HCT116 (cell line): ENCODE measurements at places on chromosomes 3 and 15.

GRCh38 chr3:55893045-55893664 lies 406.0 kb upstream of the WNT5A start:
- H3K36me3 ChIP-seq = no peaks in the 10 kb centered on the region
- no peak overlapping the region for H3K27ac ChIP-seq
- DNase-seq = no peak
- no peaks in the 10 kb centered on the region for H3K27me3 ChIP-seq
- H3K4me1 ChIP-seq = no peaks in the 10 kb centered on the region

DNA sequence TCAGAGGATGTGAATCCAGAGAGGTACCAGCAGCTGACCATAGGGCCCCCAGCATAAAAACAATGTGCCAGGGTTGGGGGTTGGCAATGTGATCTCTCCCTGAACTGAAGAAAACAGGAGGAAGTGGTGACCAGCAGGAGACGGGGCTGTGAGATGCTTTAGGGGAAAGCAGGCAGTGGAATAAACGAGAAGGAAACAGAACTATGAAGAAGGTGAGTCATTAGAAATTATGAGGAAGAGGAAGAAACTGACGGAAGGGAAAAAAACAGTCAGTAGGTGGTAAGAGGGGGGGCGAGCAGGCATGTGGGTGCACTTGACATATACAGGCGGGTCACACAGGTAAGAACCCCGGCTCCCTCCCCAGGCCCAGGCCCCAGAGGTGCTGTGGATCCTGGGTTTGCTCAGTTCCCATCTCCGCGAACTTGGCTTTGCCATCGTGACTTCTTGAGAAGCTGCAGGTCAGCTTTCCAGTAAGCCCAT lies 42.2 kb upstream of the B3GNT5 start:
- H3K27ac ChIP-seq = no peak overlapping the region
- DNase-seq = no peak
- H3K36me3 ChIP-seq = no peaks in the 10 kb centered on the region
- peaks cover 12% of the 10 kb centered on the region; the same call in 1 of the 2 replicates for H3K4me1 ChIP-seq

DNA sequence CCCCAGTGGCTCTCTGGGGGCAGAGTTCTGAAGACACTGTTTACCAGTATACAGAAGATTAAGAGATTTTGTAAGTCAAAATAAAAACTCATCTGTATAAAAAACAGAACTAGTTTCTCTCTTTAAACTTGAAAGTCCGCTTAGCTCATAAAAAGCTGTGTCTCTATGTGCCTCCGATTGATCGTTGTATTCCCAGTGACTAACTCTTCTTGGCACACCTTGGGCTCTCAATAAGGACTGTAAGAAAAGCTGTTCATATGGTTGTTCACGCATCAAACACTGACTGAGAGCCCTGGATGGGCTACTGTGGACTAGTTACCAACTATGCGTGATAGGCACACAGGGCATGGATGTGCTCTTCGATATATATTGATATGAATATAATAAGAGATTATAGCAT lies 107.9 kb downstream of the P3H2 start:
- peak overlapping the region; percentile 50 for H3K4me3 ChIP-seq
- DNase-seq = peak; percentile 33
- peak overlapping the region; percentile 23; the same call in 1 of the 2 replicates for H3K27ac ChIP-seq
- no peaks in the 10 kb centered on the region for H3K36me3 ChIP-seq
- peaks cover 36% of the 10 kb centered on the region for H3K4me1 ChIP-seq
- no peaks in the 10 kb centered on the region; the same call in 1 of the 2 replicates for H3K27me3 ChIP-seq

DNA sequence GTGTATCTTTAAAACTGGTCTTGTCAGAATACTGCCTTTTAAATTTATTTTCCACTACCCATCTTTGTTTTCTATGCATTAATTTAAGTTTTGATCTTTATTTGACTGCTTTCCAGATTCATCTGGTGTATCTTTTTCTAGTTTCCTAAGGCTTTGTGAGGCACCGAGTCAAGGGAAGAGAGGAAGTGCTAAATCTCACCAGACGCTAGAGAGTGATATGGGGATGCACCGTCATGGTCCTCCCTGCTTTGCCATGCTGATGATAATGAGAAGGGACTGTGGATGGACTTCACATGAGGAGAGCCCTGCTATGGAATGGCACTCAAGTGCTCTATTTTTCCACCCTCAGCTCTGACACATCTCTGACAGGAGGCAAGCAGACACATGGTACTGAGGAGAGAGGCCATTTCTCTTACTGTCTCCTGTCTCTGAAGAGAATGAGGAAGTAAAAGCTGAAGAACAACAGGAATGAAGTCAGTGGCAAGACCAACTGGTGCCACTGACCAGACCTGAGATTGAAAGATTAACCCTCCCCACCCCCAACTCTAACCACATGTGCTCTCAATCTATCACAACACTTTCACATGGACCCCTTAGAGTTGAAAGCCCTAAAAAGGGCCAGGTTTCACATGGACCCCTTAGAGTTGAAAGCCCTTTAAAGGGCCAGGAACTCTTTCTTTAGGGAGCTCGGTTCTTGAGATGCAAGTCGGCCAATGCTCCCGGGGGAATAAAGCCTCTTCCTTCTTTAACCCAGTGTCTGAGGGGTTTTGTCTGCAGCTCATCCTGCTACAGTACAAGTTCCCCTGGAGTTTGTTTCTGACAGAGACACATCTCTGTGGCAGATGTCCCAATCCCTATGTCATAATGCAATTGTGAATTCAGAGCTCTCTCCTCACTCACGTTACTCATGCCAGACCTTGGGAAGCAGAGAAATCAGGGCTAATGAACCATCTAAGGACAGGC lies at the start of gene IQCF2:
Gene IQCF2, plus strand, starts transcription at position 913 of the 963 bp plus-strand sequence. CDS start 52 bp downstream, outside the sequence.
- H3K4me1 ChIP-seq = no peaks in the 10 kb centered on the region
- H3K4me3 ChIP-seq = no peak within 1 kb of the TSS
- no peaks in the 10 kb centered on the region for H3K27me3 ChIP-seq
- no peak for DNase-seq

GRCh38 chr3:9119331-9119730 lies 130.1 kb downstream of the SRGAP3 start:
- no peaks in the 10 kb centered on the region for H3K27me3 ChIP-seq
- no peaks in the 10 kb centered on the region for H3K4me1 ChIP-seq
- H3K36me3 ChIP-seq = no peaks in the 10 kb centered on the region

DNA sequence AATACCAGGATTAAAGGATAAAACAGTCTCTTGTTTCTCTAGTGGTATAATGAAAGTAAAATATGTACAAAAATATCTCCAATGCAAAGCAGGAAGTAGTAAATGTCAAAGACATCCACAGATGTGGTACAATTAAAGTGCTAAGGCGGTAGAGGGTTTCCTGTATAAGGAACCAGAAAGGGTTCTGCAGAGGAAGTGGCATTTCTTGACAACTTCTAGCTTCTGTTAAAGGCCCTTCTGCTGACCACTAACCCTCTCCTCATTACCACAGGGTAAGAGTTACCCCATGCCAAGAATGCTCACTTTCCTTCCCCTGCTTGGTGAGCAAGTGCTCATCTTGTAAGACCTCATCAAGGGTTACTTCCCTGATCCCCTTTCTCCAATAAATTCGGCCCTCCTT lies 883.6 kb upstream of the NR2F2 start:
- H3K27me3 ChIP-seq = no peaks in the 10 kb centered on the region
- no peaks in the 10 kb centered on the region for H3K36me3 ChIP-seq
- no peak for DNase-seq
- no peak overlapping the region for H3K27ac ChIP-seq
- H3K4me3 ChIP-seq = no peak overlapping the region

- H3K4me1 ChIP-seq = no peaks in the 10 kb centered on the region
- no peaks in the 10 kb centered on the region for H3K27me3 ChIP-seq
- H3K36me3 ChIP-seq = no peaks in the 10 kb centered on the region
- H3K4me3 ChIP-seq = no peak overlapping the region
Measured at GRCh38 chr3:16140894-16141285, 33.6 kb upstream of the GALNT15 start.

GRCh38 chr3:114508208-114508607 lies 214.4 kb downstream of the TIGIT start:
- peak overlapping the region; percentile 4; the same call in 1 of the 2 replicates for H3K27ac ChIP-seq
- no peak overlapping the region for H3K4me3 ChIP-seq
- H3K36me3 ChIP-seq = no peaks in the 10 kb centered on the region; the same call in none of the 2 replicates
- H3K4me1 ChIP-seq = peaks cover 88% of the 10 kb centered on the region
- H3K27me3 ChIP-seq = no peaks in the 10 kb centered on the region

DNA sequence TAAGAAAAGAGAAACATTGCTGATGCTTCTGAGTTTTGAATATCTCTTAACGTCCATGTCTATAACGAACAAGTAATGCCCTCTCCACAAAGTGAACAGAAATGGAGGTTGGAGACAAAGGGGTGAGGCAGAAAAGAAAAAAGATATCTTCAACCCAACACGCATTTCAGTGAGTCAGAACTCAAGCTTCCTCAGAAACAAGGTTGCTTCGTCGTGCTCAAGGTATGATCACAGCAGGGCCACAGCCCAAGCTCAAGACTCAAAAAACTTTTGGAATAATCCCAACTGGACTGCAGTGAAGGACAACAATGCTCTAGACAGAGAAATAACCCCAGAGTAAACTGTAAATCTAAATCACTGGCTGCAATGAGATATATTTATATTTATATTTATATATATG lies 18.9 kb downstream of the WNT5A start:
- H3K36me3 ChIP-seq = no peaks in the 10 kb centered on the region
- no peaks in the 10 kb centered on the region for H3K4me1 ChIP-seq
- no peak overlapping the region for H3K4me3 ChIP-seq
- no peak for DNase-seq
- H3K27ac ChIP-seq = no peak overlapping the region
- no peaks in the 10 kb centered on the region for H3K27me3 ChIP-seq

DNA sequence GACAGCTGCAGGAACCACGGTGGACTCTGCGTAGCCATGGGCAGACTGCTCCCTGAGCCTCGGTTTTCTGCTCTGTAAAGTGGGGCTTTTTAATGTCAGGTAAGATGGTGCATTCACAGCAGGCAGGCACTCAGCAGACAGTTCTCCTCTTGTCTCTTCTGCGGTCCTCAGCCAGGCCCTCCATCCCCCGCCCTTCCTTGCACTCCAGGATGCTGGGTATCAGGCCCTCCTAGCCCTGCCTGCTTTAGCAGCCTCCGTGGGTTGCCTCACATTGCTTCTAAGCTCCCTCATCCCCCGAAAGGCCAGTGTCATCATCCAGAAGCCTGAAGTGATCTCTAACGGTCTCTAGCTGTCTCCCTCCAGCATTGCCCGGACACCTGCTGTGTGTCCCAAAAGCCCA lies 115.7 kb downstream of the WNT7A start:
- no peaks in the 10 kb centered on the region for H3K4me1 ChIP-seq
- H3K27ac ChIP-seq = no peak overlapping the region
- DNase-seq = no peak
- no peaks in the 10 kb centered on the region for H3K27me3 ChIP-seq
- H3K4me3 ChIP-seq = no peak overlapping the region

- no peaks in the 10 kb centered on the region for H3K36me3 ChIP-seq
- no peaks in the 10 kb centered on the region for H3K27me3 ChIP-seq
- DNase-seq = no peak
- no peak overlapping the region for H3K27ac ChIP-seq
Measured at GRCh38 chr15:42672444-42672843, 64.5 kb downstream of the CDAN1 start.

DNA sequence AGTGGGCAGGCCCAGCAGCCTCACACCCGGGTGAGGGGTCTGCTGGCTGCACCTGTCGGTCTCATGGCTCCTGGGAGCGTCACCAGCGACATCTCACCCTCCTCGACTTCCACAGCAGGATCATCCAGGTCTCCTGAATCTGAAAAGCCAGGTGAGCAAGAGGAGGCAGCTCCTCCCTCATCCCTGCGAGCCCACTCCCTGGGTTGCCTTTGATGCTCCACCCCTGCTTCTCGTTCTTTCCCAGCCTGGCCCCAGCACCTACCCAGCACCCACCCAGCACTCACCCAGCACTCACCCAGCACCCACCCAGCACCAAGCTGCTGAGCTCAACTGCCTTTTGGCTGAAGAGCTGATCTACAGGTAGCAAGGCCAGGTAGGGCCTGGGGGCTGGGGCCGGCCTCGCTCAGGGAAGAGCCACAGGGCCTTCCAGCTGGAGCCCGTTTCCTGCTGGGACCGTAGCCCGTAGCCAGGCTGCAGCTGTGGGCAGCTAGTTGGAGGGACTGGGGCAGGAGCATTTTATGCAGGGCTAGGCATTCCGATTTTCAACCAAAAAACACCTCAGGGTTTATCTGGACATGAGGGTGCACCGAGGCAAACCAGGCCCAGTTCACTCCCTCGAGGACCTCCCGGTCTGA lies at the start of gene H1-8:
Gene H1-8, plus strand, starts transcription at position 20 of the 635 bp plus-strand sequence. Its CDS starts 44 bp downstream, at position 64.
- H3K27ac ChIP-seq = no peak within 1 kb of the TSS
- H3K4me3 ChIP-seq = no peak within 1 kb of the TSS
- DNase-seq = no peak
- H3K36me3 ChIP-seq = no peaks in the 10 kb centered on the region

GRCh38 chr3:89367166-89367565 lies 259.7 kb downstream of the EPHA3 start:
- no peaks in the 10 kb centered on the region for H3K27me3 ChIP-seq
- no peak for DNase-seq
- H3K27ac ChIP-seq = no peak overlapping the region
- no peak overlapping the region for H3K4me3 ChIP-seq

- no peaks in the 10 kb centered on the region for H3K36me3 ChIP-seq
- H3K27me3 ChIP-seq = no peaks in the 10 kb centered on the region
- H3K4me1 ChIP-seq = peaks cover 8% of the 10 kb centered on the region; the same call in 1 of the 2 replicates
- no peak overlapping the region for H3K4me3 ChIP-seq
- H3K27ac ChIP-seq = no peak overlapping the region
- DNase-seq = no peak
Measured at GRCh38 chr3:14876921-14877333, 58.2 kb downstream of the FGD5 start.

DNA sequence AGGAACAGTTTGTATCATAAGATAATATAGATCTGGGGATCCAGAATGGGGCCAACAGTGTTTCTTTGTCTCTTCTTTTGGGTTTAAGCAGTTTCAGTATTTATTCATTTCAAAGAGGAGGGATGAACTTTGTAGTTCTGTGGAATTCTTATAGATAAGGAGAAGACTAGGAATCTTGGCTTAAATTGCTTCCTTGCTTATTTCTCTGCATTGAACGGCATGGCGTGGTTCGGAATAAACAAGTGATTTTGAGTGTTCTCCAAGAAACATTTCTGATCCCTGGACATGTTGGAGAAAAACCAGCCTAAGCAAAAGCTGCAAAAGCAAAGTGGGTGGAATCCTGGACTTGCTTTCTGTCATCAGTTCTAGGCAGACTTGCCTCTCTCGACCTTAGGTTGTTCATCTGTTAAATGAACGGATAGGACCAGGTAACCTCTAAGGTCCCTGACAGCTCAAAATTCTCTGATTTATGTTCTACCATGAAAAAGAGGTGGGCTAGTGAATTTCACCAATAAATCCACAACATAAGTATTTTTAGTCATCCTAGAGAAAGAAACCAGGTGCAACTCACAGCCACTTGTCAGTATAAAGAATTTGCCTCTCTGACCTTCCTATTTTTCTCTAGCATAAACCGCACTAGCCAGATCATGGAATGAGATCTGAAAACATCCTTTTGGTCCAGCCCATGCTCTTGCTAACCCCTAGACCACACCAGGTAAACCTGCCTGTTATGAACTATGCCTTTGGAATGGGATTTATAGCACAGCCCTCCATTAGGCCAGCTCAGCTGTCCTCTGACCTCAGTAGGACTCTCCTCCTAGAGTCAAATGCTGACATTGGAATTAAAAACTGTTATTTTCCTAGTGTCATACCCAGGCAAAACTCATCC lies 78.8 kb downstream of the CLDN11 start:
- no peaks in the 10 kb centered on the region for H3K36me3 ChIP-seq
- no peaks in the 10 kb centered on the region for H3K4me1 ChIP-seq
- no peak overlapping the region for H3K4me3 ChIP-seq
- no peak overlapping the region for H3K27ac ChIP-seq

GRCh38 chr3:17137321-17137826 lies 252.6 kb downstream of the PLCL2 start:
- DNase-seq = no peak
- H3K4me3 ChIP-seq = no peak overlapping the region
- no peak overlapping the region for H3K27ac ChIP-seq
- H3K36me3 ChIP-seq = no peaks in the 10 kb centered on the region

GRCh38 chr3:166283840-166284239 lies 446.6 kb upstream of the BCHE start:
- no peaks in the 10 kb centered on the region for H3K27me3 ChIP-seq
- H3K27ac ChIP-seq = no peak overlapping the region
- no peak overlapping the region for H3K4me3 ChIP-seq
- no peaks in the 10 kb centered on the region for H3K36me3 ChIP-seq
